Omental fat pad (tissue), 4 donors: ENCODE measurements at places on chromosomes 1 and 21. TPM values are rescaled to one million over a fixed set of nuclear protein-coding genes. Genes with fewer than 3 reads are reported as not detected.

Gene OLFML3
- total RNA-seq: 120 TPM

Gene FCRL6
- 0.93 TPM for total RNA-seq

Gene KISS1
- total RNA-seq: not detected

Gene KLHDC8A
- total RNA-seq: not detected

Gene APCS
- not detected for total RNA-seq

Gene HMGCS2
- total RNA-seq: 0.96 TPM

Gene MX1
- total RNA-seq: 8.5 TPM

Gene C1orf185
- not detected for total RNA-seq

Gene LEMD1
- not detected for total RNA-seq

Gene KRTAP7-1
- not detected for total RNA-seq

Gene SPRR3
- total RNA-seq: not detected

- no peak for DNase-seq
These were observed 30.0 kb upstream of the PADI6 start for GRCh38 chr1:17342014-17342441.

DNA sequence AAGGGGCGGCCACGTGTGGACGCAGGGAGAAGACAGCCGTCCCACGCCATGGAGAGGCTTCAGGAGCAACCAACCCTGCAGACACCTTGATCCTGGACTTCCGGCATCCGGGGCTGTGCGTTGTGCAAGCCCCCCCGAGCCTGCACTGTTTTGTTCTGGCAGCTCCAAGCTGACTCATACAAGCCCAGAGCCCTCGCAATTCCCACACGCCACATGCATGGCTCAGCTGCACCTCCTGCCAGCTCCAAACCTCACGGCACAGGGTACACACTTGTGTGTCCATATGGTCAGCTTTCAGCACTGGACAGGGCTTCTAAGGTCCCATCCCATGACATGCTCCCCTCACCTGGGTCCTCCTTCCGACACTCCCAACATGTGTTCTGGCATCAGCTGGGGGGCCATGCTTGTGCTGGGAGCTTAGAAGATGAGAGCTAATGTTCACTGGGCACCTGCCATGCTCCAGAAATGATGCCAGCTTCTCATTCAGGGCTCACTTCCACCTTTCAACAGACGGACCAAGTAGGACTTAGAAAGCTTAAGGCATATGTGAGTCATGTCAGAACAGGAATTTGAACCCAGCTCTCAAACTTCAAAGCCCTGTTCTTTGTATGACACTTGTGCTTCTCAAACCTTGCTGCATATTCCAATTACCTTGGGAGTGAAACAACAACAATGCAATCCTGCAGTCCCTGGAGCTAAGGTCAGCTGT lies 137.3 kb downstream of the PGBD5 start:
- DNase-seq: no peak

GRCh38 chr1:47797575-47797974 lies 199.6 kb downstream of the TRABD2B start:
- DNase-seq: no peak

DNA sequence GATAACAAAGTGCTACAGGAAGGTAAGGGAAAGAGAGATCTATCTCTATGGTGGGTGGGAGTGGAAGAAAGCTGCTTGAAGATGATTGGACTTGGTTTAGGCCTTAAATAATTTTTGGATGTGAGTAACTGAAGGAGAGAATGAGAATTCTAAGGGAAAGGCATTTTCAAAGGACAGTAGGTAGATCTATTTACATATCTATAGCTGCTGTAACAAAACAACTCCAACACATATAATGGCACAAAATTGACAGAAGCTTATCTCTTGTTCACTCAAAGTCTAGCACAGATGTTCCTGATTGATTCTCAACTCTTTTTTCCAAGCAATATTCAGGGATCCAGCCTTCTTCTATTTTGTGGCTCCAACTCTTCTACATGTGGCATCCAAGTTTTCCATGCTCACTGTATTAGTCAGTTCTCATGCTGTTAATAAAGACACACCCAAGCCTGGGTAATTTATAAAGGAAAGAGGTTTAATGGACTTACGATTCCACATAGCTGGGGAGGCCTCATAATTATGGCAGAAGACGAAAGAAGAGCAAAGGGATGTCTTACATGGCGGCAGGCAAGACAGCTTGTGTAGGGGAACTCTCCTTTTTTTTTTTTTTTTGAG lies 3.1 kb upstream of the DDAH1 start:
- no peak for DNase-seq

DNA sequence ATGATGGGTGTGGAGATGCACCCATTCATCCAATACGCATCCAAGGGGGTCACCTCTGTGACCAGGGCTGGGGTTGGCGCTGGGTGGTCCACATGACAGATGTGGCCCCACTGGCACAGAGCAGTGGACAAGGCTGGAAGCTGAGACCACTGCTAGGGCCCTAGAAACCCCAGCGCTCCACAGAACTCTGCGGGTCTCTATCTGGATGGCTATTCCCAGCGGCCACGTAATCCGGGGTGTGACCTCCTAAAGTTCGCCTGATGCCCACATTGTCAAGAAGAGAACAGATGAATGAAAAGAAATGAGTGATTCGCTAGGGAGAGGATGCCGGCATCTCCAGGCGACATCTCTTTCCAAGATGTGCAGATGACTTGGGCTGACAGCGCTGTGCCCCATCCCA lies 55.2 kb downstream of the PRDM15 start:
- no peak for DNase-seq

DNA sequence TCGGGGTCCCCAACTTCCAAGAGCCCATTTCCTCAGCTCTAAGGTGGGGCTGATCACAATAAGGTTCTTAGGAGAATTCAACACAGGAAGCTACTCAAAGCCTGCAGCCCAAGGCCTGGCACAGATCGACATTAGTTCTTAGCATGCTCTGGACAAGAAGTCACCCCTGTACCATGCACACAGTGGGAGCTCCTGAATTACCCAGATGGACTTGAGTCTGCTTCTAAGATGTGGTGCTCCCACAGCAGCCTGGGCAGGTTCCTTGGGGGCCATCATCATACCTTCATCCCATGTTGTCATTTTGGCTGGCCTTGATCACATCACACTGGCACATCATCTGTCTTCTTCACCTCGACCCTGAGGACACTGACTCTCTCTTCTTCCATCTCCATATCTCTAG lies 153.3 kb upstream of the VAMP3 start:
- DNase-seq: no peak

- no peak for DNase-seq
These were observed 28.3 kb downstream of the NEK7 start for GRCh38 chr1:198185146-198185545.

- DNase-seq: no peak
These were observed 51.6 kb downstream of the CRB1 start for GRCh38 chr1:197319631-197320030.

DNA sequence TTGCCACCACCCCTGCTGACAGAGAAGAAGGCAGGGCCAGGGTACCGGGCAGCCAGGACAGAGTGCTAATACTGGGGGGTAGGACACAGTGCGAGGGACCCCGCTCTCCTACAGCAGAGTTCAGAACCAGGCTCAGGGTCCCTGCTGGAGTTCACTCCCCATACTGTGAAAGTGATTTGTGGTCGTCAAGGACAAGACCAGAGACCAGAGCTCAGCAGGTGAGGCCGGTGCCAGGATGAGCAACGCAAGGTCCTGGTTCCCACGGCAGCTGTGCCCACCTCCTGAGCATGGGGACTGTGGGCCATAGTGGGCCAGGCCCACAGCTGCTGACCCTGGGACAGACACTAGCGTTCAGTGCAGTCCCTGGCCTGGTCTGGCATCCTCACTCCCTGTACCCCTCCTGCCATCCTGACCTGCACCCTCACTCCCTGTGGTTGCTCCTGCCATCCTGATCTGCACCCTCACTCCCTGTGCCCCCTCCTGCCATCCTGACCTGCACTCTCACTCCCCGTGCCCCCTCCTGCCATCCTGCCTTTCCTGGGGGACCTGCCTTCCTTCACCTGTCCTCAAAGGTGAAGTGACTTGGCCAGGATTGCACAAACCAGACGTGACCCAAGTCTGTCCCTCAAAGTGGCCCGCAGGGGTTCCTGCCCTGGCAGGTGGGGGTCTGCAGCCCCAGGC lies 13.8 kb upstream of the PTTG1IP start:
- DNase-seq: no peak

DNA sequence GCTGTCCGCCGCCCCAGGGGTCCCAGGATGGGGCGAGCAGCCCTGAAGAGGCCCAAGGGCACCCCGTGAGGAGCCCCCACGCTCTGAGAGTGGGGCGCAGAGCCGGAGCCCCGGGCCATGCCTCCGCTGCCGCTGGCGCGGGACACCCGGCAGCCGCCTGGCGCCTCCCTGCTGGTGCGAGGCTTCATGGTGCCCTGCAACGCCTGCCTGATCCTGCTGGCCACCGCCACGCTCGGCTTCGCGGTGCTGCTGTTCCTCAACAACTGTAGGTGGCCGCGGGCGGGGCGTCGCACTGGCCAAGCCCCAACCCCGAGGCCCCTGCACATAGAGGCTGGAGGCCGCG lies 14.5 kb downstream of the AGRN start:
- DNase-seq: no peak

DNA sequence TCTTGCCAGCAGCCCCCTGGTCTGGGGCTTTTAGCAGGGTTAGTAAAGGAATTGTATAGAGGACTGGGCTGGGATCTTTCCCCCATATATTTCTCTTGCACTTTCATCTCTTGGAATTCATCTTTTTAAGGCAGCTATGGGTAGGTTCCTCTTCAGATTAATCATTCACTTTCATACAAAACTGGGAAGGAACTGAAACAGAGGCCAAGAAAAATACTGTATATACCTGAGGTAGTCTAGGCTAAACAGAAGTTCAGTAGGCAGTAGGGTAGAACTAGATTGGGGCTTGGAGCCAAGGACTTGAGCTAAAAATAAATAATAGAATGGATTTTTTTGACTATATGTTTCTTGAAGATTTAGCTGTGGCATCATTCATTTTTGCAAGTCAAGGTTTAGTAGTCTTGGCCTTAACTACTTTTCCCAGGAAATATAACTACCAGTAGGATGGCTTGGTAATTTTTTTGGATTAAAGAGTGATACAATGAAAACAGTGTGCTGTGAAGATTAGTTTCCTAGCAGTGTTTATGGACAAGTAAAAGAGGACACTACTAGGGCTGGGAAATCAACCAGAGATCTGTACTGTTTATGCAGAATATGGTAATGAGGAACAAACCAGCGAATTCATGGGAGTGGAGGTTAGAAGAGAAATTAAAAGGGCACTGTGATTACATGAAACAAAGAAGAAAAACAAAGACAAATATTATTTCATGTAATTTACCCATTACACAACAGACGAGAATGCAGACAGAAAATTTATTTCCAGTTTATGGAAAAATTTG lies 50.9 kb upstream of the PTGS2 start:
- no peak for DNase-seq

DNA sequence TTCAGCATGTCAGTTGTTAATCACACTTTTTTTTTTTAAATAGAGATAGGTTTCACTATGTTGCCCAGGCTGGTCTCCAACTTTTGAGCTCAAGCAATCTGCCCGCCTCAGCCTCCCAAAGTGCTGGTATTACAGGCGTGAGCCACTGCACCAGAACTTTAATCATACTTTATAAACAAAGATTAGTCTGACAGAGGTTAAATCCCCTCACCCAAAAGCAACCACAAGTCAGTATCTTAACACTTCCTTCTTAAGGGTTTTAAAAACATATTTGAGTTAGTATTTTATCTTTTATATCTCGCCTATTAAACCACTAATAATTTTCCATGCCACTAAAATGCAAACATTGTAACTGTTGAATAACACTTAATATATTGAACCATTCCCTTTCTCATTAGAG lies 70.2 kb downstream of the COP1 start:
- no peak for DNase-seq

GRCh38 chr1:203306089-203306964 lies 1.0 kb downstream of the BTG2 start:
- no peak for DNase-seq

- DNase-seq: no peak
These were observed 25.8 kb upstream of the RCC2 start for GRCh38 chr1:17465228-17465627.

DNA sequence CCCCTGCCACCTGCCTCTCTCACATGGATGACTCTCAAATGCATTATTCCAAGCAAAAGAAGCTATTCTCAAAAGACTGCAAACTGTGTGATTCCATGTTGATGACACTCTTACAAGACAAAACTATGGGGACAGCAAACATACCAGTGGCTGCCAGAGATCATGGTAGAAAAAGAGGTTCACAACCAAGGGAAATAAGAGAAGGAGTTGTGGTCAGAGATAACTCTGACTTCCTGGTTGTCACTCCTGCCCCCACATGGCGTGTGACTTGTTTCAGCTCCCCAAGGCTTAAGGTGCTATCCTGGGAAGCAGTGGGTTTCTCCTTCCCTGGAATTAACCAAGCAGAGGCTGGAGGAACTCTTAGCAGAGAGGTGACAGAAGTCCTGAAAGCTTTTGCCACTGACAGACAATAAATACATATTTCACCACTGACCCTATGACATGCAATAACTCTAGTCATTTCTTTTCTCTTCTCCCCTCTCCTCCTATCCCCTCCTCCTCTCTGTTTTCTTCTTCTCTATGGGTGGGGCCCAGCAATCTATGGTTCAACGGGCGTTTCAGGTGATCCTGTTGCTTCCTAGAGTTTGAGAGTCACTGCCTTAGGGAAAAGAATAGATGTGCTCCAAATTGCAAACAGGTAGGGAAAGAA lies 185.1 kb downstream of the FCRL5 start:
- no peak for DNase-seq

- DNase-seq: no peak
These were observed at the start of gene RGS8 for GRCh38 chr1:182684116-182684828. Gene RGS8, minus strand, starts transcription at chr1:182684587. Its CDS starts 14,938 bp downstream, at chr1:182669649.

GRCh38 chr1:38028105-38028591 lies 15.6 kb downstream of the UTP11 start:
- no peak for DNase-seq

GRCh38 chr1:180195916-180196315 lies 34.1 kb upstream of the LHX4 start:
- DNase-seq: no peak

GRCh38 chr1:109902204-109902985 lies 8.3 kb upstream of the CSF1 start:
- no peak for DNase-seq

- DNase-seq: no peak
These were observed 878 bp downstream of the MINDY1 start for GRCh38 chr1:151005729-151006319.

GRCh38 chr1:212218911-212219310 lies 66.3 kb upstream of the PPP2R5A start:
- DNase-seq: no peak

GRCh38 chr1:45348966-45349677 lies 8.9 kb upstream of the MUTYH start:
- DNase-seq: no peak

DNA sequence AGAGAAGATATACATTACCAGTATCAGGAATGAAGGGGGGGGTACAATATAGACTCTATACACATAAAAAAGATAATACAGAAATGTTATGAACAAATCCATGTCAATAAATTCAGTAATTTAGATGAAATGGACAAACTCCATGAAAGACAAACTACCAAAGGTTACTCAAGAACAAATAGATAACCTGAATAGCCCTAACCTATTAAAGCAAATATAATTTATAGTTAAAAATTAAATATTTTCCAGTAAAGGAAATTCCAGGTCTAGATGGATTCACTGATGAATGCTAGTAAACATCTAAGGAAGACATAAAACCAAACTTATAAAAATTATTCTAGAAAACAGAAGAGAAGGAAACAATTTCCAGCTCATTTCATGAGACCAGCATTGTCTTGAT lies 13.2 kb downstream of the BLZF1 start:
- DNase-seq: no peak
